Neuronal stem cell (in vitro differentiated cells): ENCODE measurements at places on chromosomes 5 and 9.

- no peak for DNase-seq
Observed at GRCh38 chr5:181259974-181260719, 796 bp downstream of the TRIM52 start.

DNA sequence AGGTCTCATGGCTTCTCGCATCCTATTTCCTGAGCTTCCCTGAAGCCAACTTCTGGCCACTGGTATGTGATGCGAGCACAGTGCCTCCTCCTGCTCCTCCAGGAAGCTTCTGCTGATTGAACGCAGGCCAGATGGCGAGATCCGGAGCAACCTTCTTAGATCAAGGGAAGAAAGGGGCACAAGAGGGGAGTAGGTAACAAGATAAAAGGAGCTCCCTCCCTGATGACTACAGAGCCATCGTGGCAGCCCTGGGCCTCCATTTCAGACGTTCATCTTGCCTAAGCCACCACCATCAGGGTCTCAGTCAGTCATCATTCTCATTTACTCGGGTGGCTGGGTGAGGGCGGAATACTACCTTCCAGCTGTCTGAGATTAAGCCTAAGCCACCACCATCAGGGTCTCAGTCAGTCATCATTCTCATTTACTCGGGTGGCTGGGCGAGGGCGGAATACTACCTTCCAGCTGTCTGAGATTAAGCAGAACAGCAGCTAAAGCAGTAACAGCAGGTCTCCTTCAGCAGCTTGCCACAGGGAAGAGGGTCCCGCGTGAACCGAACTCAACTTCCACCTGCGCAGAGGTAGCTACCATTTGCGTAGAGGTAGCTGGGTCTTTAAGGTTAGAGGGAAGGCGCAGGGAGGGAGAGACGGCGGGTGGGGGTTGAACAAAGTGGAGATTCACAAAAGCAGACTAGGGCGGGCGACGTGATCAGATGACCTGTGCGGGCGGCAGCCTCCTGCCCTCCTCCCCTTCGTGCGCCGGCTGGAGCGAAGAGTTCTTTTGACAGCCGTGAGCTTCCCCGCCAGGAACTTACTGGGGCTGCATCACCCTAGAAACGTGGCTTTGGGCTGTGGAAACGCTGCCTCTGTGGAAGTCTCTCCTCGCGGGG is 27.9 kb upstream of the MGAT1 start:
- DNase-seq: no peak

GRCh38 chr5:14131855-14132503 is 11.2 kb upstream of the TRIO start:
- no peak for DNase-seq

GRCh38 chr5:76326577-76327302 is 76.3 kb upstream of the IQGAP2 start:
- peak; percentile 49 for DNase-seq

DNA sequence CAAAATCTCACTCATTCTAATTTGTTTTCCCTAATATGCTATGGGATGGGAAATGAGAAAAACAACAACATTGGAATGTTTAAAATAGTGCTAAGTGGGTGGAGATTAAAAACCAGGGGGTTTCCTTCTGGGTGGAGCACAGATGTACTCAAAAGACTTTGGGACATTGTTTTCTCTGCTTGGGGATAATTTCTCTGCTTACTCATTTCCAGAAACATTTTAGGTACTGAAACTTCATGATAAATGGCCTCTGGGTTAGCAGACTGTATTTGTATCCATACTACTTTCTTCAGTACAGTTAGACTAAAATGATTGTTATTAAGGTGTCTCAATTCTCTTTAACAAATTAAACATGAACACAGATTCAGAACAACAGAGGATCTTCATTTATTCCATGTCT is 17.4 kb downstream of the ELOVL7 start:
- DNase-seq: no peak

GRCh38 chr5:171571663-171572062 is 152.2 kb downstream of the FGF18 start:
- DNase-seq: no peak

DNA sequence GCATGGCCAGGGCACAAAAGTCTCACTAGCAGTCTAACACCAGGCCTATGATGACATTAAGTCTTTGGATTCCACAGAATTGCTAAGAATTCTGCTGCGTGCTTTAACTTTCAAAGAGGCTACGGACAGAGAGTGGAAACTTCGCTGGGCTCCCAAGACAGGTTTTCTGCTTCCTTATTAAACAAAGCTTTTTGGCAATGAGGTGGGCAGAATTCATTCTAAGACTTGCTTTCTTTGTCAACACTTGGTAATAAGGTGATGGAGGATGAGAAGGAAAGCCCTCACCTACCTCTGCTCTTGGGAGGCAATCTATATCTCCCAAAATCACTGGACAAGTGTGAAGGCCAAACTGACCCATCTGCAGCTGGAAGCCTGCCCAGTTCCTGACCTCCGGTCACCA is 231.9 kb downstream of the ATPSCKMT start:
- DNase-seq: no peak

- no peak for DNase-seq
Observed at GRCh38 chr5:158013303-158013702, 154.4 kb upstream of the CLINT1 start.

DNA sequence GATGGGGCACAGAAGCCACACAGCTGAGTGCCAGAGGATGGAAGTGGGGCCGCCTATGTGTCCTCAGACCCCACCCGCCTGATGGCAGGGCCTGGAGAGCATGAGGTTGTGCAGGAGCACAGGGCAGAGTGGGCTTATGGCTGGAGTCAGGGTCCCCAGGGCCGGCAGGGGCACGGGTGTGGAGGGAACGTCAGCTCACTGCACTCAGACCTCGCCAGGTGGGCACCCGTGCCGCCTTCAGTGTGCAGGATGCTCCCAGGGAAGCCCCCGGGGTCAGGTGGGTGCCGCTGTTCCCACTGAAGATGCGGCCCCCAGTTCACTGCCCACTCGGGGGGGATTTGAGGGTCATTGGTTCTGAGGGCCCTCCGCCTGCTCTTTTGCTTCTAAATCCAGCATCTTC is 34.9 kb downstream of the EXOC3 start:
- DNase-seq: no peak

- DNase-seq: no peak
Observed at GRCh38 chr5:141733198-141733597, 51.2 kb upstream of the ARAP3 start.

DNA sequence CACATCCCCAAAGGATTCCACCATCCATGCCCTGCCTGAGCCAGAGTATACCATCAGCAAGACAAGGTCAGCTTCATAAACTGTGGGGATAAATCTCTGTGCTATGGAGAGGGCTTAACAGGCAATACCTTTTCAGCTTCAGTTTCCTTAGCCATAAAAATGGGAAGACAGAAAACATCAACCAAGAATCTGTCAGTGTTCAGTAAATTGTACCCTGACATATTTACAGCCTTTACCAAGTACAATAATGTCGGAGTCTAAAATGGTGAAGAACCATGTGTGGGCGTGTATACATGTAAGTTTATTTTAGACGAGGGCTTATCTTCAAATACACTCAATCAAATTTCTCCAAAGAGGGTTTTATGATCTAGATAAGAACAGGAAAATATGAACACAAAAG is 94.7 kb downstream of the ELAVL2 start:
- DNase-seq: no peak

- DNase-seq: no peak
Observed at GRCh38 chr5:17893026-17893635, 258.9 kb downstream of the TAF11L14 start.

GRCh38 chr5:171428809-171429542 is 9.5 kb downstream of the FGF18 start:
- DNase-seq: no peak

GRCh38 chr5:54159893-54160195 is 150.5 kb downstream of the ARL15 start:
- no peak for DNase-seq

GRCh38 chr9:28899267-28899666 is 1326.0 kb upstream of the C9orf72 start:
- no peak for DNase-seq

- no peak for DNase-seq
Observed at GRCh38 chr5:2302169-2302568, 419.4 kb upstream of the IRX4 start.

GRCh38 chr9:133813749-133814585 is 75.8 kb upstream of the SARDH start:
- DNase-seq: no peak

DNA sequence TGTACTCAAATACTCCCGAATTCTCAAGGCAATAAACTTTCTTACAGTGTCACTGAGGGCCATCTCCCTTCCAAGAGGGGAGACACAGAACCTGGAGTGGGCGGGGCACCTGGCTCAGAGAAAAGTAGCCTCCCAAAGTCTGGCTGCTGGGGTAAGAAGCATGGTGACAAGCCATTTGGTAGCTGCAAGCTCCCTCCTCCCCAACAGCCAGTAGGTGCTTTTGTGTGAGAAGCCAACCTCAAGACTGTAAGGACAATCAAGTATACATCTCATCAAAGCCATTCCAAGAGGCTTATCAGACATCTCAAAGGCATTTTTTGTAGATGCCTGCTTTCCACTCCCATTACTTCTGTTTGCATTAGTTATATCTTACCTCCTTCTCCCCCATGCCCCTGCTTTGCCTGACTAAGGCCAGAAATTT is 1.4 kb downstream of the DAB2 start:
- no peak for DNase-seq

DNA sequence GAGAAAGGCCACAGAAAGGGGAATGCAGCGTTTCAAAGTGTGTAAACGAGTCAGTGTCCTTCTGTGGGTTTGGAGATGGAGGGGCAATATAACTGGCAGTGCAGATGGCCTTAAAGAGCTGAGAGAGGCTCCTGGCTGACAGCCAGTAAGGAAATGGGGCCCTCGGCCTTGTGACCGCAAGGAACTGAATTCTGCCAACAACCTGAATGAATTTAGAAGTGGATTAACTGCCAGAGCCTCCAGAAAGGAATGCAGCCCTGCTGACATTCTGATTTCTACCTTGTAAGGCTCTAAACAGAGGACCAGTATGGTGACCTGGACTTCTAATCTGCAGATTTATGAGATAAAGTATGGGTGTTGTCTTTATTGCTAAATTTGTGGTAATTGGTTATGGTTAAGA is 17.5 kb upstream of the NREP start:
- DNase-seq: no peak

- DNase-seq: peak; percentile 3
Observed at GRCh38 chr5:136802383-136802782, 437.0 kb upstream of the TRPC7 start.

GRCh38 chr5:14929293-14930065 is 57.9 kb upstream of the ANKH start:
- no peak for DNase-seq

GRCh38 chr9:81563739-81564138 is 125.6 kb downstream of the TLE1 start:
- DNase-seq: no peak

- DNase-seq: no peak
Observed at GRCh38 chr5:102818934-102819333, 63.8 kb downstream of the PAM start.

GRCh38 chr5:37771203-37771611 is 68.6 kb downstream of the GDNF start:
- DNase-seq: no peak

DNA sequence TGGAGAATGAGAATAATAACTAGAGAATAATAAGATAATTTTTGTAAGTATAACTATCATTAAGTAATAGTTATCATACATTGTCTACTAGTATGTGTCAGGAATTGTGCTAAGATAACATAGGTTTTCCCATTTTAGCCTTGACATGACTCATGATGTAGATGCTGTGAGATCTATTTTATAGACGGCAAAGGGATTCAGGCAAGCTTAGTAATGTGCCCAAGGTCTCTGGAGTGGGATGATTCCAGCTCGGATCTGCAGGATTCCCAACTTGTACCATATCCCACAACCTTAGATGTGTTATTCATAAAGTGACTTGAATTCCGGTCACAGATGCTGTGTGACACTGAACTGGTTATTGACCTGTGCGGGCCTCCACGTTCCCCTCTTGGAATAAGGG is 51.5 kb downstream of the IL31RA start:
- no peak for DNase-seq

DNA sequence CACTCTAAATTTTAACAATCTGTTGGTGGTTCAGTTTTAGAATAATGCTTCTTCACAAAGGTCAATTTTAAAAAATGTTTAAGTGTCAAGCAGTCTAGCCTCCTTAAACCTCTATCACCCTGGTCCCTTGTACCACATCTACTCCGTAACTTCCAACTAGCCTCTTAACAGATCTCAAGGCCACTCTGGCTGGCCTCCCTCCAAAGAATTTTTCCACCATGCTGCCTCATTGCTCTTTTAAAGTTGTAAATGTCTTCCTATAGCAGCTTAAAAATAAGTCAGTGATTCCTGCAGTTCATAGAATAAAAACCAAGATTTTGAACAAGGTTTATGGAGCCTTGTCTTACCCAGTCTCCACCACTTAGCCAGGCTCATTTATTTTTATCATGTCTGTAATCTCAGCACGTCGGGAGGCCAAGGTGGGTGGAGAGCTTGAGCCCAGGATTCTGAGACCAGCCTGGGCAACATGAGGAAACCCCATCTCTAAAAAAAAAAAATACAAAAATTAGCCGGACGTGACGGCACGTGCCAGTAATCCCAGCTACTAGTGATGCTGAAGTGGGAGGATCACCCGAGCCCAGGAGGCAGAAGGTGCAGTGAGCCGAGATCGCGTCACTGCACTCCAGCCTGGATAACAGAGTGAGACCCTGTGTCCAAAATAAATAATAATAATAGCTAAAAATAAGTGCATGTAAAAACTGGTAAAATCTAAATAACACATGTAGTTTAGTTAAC is 924.9 kb upstream of the DMAC1 start:
- no peak for DNase-seq

GRCh38 chr9:37036776-37037502 is 2.9 kb upstream of the PAX5 start:
- no peak for DNase-seq

DNA sequence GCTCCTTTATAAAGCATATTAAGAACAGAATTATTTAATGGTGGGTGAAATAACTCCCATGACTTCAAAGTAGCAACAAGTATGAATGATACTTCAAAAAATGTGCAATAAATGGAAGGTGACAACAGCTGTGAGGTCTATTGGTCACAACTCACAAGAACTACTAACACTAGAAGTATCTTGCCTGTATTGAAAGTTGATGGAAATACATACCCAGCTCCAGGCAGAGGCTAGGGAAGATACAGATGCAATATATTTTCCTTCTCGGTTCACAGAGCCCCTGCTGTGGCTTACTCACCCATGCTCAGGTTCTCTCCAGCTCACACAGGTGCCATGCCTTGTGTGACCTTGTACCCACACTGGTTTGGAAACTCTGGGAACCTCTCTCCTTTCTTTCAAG is 133.8 kb downstream of the LIFR start:
- no peak for DNase-seq

DNA sequence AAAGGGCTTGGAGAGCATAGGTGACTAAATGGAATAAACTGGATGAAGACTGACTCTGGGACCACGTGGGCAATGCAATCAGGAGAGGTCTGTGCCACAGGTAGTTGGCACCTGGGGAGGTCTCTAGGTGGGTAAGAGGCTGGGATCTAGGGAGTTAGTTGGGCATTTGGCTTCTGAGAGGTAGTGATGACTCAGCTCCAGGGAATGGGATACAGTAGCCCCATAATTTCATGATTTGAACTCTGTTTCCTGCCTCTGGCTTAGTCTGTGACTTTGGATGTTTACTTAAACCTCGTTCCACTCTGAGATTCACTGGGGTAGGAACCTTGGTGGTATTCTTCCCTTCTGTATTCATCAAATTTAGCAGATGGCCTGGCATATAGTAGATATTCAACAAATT is 240.8 kb downstream of the KIF4B start:
- DNase-seq: no peak

- no peak for DNase-seq
Observed at GRCh38 chr9:111020594-111020993, 17.7 kb downstream of the LPAR1 start.
